ENCODE measurements at places on chromosomes 4 and X. TPM values are rescaled to one million over a fixed set of nuclear protein-coding genes. Genes with fewer than 3 reads are reported as not detected.

MAPK10 gene
- total RNA-seq: 0.20 TPM

TSPAN5 gene
- total RNA-seq: 1.6 TPM

OTUD6A gene
- not detected for total RNA-seq

SMIM31 gene
- total RNA-seq: not detected

IQCM gene
- total RNA-seq: not detected

VCX3B gene
- total RNA-seq: not detected

MAB21L2 gene
- not detected for total RNA-seq

KDR gene
- total RNA-seq: not detected

TGIF2LX gene
- total RNA-seq: not detected

SPANXN4 gene
- total RNA-seq: not detected

UCHL1 gene
- total RNA-seq: 2.6 TPM

F8A2 gene
- total RNA-seq: not detected

PRICKLE3 gene
- total RNA-seq: 13.8 TPM

- no peak for DNase-seq
Observed at GRCh38 chr4:127959794-127960193, 5.2 kb downstream of the MFSD8 start.

GRCh38 chr4:120915336-120915735 is 7.2 kb downstream of the PRDM5 start:
- DNase-seq: no peak

DNA sequence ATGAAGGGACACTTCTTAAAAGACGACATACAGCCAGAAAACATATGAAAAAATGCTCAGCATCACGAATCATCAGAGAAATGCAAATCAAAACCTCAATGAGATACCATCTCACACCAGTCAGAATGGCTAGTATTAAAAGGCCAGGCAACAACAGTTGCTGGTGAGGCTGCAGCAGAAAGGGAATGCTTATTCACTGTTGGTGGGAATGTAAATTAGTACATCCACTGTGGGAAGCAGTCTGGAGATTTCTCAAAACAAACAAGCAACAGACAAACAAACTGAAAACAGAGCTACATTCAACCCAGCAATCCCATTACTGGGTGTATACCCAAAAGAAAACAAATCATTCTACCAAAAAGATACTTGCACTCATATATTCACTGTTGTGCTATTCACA is 197.9 kb downstream of the EVC2 start:
- DNase-seq: no peak

GRCh38 chrX:52424656-52425055 is 55.8 kb downstream of the XAGE2 start:
- no peak for DNase-seq

GRCh38 chrX:26219351-26219750 is 3.4 kb downstream of the MAGEB5 start:
- DNase-seq: no peak

- no peak for DNase-seq
Observed at GRCh38 chr4:92814677-92815076, 510.9 kb downstream of the GRID2 start.

DNA sequence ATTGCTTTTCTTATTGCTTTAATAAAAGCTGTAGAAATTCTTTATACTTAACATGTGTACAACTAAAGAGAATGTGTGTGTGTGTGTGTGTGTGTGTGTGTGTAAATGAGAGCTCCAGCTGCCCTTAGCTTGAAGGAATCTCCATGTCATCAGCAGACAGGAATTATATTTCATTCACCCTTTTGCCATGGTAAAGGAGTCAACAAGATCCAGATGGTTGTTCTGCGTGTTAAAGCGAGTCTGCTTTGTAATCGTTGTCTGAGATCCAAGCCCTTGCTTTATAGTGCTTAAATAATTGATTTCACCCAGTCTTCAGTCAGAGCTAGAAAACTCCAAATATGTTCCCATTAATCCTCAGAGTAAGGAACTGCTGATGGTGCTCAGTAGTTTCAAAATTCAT is 285.5 kb downstream of the PDGFC start:
- no peak for DNase-seq

- DNase-seq: no peak
Observed at GRCh38 chr4:159593681-159594080, 490.8 kb downstream of the RAPGEF2 start.

GRCh38 chrX:45845142-45845541 is 644.5 kb upstream of the DIPK2B start:
- DNase-seq: no peak

GRCh38 chrX:39242187-39242586 is 440.9 kb downstream of the MID1IP1 start:
- no peak for DNase-seq

- DNase-seq: no peak
Observed at GRCh38 chr4:46124773-46125413, 1.0 kb upstream of the GABRG1 start.

GRCh38 chrX:94676285-94676684 is 1002.3 kb downstream of the FAM133A start:
- no peak for DNase-seq

DNA sequence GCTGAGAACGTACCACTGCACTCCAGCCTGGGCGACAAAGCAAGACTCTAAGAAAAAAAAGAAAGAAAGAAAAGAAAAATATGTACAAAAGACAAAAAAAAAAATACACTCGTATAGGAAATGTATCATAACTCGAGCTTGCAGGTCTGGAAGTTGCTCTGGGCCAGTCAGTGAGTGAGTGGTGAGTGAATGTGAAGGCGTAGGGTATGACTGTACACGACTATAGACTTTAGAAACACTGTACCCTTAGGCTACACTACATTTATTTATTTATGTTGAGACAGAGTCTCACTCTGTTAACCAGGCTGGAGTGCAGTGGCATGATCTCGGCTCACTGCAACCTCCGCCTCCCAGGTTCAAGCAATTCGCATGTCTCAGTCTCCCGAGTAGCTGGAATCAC is 29.4 kb downstream of the EVC2 start:
- no peak for DNase-seq

GRCh38 chr4:125314676-125315575 is at the start of gene FAT4:
FAT4 (plus strand) TSS chr4:125314955; CDS start chr4:125316412, 1,457 bp downstream.
- DNase-seq: peak; percentile 26

GRCh38 chrX:10314530-10315104 is 157.8 kb downstream of the CLCN4 start:
- DNase-seq: no peak

DNA sequence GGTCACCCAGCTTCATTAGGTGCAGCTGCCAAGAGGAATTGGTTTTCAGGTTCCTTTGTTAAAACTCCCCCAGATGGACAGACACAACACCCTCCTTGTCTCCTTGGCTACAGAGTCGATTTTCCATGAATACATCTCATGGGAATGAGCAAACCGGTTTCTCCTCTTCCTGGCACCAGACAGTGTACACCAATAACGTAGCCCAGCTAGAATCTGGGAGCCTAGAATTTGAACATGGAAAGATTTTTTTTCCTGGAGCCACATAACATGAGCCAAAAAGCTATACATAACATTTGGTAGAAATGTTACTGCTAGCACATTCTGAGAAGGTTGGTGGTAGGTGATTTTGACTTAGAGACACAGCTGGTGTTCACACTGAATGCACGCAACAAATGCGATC is 62.9 kb upstream of the SLC34A2 start:
- no peak for DNase-seq

GRCh38 chr4:117466388-117466787 is 381.0 kb upstream of the TRAM1L1 start:
- DNase-seq: no peak

GRCh38 chr4:168509786-168510185 is 12.9 kb downstream of the PALLD start:
- no peak for DNase-seq

DNA sequence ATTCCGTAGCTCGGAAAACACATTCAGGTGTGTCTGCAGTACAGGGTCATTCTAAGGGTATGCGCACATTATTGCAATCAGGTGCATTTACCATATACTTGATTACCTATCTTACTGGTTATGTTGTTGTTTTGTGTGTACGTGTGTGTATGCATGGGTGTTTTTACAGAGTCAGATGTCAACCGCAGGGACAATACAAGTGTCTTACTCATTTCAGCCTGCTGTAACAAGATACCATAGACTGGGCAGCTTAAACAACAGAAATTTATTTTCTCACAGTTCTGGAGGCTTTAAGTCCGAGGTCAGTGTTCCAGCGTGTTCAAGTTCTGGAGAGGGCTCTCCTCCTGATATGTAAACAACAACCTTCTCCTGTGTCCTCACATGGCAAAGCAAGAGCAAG is 316.7 kb downstream of the DMD start:
- DNase-seq: no peak

- no peak for DNase-seq
Observed at GRCh38 chr4:164846566-164846965, 30.4 kb upstream of the APELA start.

DNA sequence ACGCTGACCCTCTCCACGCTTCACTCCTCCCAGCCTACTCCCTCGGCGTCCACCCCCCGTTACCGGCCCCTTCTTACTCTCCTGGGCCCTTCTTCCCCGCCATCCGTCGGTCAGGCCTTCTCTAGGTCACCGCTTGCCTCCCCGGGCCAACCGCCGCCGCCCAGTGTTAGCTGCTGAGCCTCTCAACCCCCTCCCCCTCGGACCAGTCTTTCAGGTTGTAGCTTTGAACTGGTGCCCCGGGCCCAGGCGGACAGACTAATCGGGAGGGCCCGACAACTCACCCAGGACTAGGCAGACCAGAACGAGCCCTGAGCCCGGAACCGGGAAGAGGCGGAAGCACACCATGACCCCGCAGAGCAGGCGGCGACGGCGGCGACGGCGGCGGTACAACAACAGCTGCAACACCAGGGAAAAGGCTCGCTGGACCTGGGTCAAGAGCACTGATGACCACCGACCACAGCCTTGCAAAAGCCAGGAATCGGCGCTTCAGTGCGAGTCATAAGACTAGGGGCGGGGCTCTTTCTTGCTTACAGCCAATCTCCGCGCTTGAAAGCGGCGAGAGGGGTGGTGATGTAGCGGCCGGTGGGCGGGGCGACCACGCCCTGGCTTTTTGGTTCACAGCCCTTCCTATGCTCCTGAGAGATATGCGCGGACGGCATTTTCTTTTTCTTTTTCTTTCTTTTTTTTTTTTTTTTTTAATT is at the start of gene LAMP2:
Gene LAMP2 (minus strand): TSS at position 472 of the 701 bp plus-strand sequence. CDS start 127 bp downstream, at position 345.
- DNase-seq: peak; percentile 74

DNA sequence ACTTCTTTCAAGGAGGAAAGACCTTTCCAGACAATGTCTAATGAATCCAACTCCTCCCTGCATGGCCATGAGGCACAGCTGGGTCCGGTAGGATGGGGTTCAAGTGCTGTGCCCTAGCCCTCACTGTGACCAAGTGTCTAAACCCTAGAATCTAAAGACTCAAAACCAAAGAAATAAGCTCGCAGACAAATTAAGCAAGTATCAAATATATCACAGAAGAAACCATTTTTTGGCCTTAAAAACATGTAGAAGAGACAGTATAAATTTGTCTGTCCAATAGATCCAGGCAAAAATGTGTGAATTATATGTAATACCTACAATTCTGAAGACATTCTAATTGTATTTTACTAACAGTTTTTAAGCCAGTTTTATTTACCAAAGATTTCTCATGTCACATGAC is 56.4 kb upstream of the WDR17 start:
- DNase-seq: no peak

GRCh38 chr4:76155979-76156378 is 7.8 kb upstream of the NUP54 start:
- DNase-seq: no peak

DNA sequence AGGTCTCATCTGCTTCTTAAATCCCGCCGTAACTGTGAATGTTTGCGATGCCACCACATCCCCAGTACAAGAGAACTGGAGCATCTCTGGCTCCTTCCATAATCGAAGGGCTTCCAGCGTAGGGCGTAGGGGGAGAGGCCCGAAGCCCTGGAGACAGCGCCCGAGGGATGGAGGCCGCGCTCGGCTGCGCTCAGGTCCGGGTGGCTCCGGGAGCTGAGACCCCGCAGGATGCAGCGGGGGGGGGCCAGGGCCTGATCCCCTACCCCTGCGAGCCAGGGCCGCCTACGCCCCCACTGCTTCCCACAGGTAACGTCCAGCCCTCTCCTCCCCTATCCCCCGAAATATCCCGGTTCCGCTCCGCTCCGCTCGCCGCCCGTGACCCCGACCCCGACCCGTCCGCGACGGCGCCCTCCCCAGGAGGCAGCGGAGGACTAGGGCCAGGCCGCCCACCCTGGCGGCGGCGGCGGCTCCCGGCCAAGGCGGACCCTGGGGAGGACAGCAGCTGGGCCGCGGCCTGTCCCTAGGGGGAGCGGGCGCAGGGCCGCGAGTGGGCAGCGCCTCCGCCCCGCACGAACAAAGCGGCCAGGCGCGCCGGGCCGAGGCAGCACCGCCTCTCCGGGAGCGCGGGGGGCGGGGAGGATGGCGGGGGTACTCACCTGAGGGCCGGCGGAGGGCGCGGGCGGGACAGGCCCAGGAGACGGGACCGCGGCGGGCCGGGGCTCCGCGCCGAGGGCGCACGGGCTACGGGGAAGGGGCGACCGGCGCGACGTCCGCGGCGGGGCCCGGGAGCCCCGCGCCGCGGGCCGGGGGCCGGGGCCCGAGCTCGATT is 723 bp downstream of the WDFY3 start:
- DNase-seq: no peak

GRCh38 chr4:122922877-122923511 is 597 bp upstream of the NUDT6 start:
- peak; percentile 70 for DNase-seq
